ENCODE measurements at places on chromosomes 4 and X.

GRCh38 chrX:39670281-39670680 is 427.5 kb downstream of the BCOR start:
- DNase-seq: peak; percentile 29

- no peak for DNase-seq
Observed at GRCh38 chrX:40470830-40471429, 109.8 kb upstream of the ATP6AP2 start.

DNA sequence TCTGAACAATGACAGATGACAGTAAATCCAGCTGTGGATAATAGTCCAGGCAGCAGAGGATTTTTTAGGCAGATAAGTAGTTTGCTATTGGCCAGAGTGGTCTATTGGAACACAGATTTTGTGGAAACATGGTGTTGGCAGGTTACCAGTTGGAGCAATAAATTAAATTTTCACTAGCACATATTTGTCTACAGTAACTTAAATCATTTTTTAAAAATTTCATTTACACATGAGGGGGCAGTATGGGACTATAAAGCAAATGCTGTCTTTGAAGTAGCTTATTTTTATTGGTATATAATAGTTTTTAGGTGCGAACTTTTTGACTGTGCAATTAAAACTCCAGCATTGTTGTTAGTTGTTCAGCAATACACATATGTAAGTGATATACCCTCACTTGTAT is 289.8 kb downstream of the ARHGAP10 start:
- no peak for DNase-seq

DNA sequence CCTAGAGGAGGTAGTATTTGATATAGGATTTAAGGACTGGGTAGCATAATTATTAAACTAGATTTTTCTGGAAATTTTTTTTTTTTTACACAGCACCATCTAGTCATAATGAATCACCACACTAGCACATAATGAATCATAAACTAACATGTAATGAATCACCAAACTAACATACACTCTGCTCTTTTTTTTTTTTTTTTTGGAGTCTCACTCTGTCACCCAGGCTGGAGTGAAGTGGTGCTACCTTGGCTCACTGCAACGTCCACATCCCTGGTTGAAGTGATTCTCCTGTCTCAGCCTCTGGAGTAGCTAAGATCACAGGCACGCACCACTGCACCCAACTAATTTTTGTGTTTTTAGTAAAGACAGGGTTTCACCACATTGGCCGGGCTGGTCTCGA is 92.5 kb downstream of the FAM13A start:
- peak; percentile 79 for DNase-seq

- DNase-seq: no peak
Observed at GRCh38 chr4:148075438-148075837, 343.6 kb downstream of the ARHGAP10 start.

DNA sequence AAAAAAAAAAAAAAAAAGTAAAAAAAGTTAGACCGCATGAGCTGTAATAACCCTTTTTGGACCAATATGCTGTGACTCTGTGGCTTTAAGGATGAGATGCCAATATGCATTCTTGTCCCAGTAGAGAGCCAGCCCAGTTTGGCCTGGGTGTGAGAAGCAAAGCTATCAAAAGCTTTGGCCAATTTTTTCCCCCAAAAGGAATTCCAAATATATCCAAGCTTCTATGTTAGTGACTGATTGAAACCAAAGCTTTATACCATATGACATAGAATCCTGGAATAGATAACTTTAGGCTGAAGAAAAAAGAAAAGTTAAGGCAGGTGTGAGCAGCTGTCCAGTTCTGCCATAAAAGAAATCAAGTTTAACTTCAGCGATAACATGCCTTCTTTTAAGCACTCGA is 30.5 kb upstream of the RBPJ start:
- DNase-seq: no peak

DNA sequence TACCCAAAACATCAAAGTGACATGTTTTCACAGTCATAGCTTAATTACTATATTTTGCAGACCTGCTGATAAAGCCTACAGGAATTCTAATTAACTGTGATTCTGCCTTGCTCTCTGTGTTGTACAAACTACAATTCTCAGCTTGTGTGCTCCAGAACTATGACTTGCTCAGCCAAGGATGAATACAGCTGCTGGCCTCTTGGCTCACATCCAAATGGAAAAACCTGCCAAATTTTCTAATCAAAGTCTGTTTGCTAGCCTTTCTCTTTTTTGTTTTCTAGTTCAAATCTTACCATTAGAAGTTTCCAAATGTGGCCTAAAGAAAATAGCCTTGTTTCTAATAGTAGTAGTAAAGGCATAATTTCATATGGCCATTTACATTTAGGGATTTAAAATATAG is 1176.8 kb downstream of the FAM133A start:
- DNase-seq: no peak

- DNase-seq: no peak
Observed at GRCh38 chrX:25001808-25002660, 13.7 kb downstream of the ARX start.

DNA sequence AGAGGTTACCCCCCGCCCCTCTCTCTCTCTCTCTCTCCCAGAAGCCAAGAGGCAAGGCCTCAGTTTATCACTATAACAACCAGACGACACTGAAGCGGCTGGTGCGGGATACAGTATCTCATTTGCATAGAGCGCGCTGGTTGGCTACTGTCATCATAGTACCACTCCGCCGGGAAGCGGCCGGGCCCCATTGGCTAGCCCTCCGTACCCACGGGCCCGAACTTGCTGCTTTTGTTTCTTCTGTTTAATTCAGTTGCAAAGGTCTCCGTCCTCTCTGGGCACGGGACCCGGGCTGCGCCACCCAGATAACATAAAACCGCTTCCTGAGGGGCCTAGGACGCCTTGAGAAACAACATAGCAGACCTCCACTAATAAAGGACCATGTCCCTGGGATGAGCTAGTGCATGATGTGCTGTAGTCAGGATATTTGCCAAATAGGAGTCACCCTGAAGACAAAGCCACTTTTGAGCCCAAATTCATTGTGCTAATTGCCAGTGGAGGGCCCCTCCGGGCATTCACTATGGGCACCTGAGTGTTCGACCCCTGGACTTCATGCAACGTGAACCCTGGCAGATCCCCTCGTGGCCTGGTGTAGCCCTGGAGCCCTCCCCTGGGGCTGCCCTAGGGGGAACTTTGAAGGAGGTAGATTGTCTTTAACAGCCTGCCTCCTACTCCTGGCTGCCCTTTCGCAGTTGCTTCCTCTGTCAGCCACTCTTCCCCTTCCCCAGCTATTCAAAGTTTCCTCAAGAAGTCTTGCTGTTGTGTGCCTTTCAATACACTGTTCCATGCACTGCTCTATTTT is at the start of gene PCYT1B:
Gene PCYT1B, minus strand, starts transcription at position 91 of the 802 bp plus-strand sequence. CDS start 242 bp downstream, outside the sequence.
- no peak for DNase-seq

DNA sequence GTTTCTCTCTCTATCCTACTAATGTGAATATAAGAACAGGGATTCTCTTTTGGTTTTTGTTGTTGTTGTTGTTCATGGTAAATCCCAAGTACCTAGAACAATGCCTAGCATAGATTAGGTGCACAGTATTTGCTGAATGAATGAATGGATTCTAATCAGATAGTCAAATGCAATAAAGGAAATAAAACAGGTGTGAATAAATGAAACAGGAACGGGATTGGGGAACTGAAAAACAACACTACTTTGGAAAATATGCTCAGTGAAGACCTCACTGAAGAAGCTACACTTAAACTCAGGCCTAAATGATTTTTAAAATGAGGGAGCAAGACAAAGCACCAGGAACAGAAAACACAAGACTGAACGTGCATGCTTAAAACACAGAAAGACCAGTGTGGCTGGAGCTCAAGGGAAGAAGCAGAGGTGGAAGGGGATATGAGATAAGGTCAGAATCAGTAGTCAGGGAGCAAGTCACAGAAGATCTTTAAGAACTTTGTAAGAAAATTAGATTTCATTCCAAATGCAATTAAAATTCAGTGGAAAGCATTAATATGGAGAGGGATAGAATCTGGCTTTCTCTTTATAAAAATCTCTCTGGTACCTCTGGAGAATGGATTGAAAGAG is 144.7 kb downstream of the ZAR1 start:
- DNase-seq: no peak

DNA sequence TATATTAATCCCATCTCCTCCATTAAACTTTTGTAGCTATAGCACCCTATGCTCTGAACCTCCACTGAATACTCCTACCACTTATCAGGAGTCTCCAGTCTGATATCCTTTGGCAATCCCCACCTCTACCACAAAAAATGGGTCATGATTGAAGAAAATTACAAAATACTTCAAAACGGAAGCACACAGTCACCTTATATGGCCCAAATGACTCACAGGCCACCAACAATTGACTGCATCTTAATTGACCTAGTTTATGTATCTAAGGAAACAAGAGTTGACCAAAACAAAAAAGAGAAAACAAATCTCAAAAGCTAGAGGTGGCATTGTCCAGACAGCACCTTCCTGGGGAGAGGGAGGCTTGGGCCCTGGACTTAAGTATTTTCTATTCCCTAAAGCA is 120.0 kb upstream of the DIAPH2 start:
- DNase-seq: no peak

DNA sequence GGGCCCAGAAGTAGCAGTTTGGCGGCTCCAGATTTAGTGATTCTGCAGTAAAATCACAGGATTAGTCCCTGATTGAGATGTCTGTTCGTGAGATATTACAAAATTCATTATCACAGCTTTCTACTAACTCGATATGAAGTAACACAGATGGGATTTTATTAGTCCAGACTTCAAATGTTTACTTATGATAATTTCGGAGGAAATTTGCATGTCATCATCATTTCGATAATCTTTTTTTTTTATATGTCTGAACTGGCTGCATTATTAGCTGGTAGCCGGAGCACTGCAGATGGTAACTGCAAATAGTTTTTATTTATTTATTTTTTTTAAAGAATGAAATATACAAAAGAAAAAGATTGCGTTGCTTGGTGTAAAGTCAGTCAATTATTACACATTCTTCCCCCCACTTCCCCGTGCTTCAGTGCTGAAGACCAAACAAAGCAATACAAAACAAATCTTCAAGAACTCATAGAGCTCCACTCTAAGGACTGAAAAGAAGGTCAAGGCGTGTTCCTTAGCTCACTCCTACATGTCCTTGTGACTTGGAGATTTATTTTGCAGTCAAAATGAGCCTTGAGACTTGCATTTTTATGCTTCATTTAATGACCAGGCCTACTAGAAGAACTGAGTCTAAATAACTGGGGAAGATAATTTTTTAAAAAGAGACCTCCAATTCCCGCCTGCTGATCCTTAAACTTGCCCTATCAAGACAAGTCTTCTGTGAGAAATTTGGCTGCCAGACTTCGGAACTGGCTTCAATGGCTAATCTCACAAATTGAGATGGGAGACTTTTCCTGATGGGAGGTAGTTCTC is 11.7 kb upstream of the PITX2 start:
- DNase-seq: no peak

DNA sequence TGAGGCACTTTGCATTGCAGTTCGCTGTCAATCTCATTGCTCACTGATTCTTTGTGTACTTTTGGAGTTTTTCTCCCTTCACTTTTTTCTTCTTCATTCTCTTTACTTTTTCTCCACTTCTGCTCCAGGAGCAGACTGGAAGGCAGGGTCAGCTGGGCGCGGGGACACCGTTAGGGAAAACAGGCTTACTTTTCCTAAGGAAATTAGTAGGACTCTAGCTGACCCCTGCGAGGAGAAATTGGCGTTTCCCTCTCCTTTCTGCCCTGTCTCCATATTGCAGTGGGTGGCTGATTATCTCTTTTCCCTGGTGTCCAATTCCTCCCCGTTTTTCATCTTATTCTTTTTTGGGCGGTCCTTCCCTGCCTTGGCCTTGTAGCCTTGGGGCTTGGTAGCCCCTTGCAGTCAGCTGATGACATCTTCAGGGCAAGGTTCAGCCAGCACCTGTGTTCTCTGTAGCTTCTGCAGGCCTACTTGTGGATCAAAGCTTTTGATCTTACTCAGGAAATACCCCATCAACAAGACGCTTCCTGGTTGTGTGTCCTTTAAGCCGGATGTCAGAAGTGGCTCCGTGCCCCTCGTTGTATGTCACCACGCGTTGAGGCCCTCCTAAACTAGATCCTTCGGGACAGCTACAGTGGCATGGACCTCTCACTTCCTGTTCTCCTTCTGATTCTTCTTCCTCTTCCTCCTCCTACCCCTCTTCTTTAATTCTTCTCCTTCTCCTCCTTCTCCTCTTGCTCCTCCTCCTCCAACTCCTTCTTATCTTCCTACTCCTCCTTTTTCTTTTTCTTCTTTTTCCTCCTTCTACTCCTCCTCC is 36.1 kb downstream of the NBDY start:
- no peak for DNase-seq

DNA sequence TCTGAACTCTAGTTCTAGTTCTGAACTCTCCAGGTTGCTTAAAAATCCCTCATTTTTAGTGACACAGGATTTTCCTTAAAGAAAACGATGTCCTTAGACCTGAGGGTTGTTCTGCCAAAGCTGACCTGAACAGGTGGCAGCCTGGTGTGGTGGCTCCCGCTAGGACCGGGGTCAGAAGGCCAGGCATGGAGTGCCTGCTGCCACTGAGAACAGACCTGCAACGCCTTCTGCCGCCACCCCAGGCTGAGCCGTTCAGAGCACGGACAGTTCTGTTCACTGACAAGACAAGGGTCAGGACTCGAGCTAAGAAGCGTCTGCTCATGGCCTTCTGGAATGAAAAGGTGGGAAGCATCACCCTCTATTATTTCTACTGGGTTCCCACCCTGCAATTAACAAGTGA is 15.8 kb downstream of the DCTD start:
- no peak for DNase-seq

DNA sequence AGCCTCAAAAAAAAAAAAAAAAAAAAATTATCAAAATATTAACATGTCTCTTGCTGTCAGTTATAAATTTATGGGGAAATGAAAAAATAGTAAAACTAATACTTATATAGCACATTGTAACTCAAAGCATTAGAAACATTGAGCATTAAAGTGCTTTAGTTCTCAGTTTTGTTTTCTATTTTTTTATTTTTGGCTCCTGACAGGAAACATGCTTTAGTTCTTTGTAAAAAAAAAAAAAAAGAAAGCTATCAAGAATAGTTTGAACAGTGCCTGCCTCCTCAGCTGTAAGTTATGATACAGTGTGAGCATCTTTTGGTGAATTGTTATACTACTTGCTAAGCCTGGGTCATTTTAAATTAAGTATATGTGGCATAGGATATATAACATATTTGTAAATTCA is 5.1 kb upstream of the CENPC start:
- no peak for DNase-seq

- DNase-seq: no peak
Observed at GRCh38 chr4:161285461-161285860, 878.3 kb downstream of the FSTL5 start.

DNA sequence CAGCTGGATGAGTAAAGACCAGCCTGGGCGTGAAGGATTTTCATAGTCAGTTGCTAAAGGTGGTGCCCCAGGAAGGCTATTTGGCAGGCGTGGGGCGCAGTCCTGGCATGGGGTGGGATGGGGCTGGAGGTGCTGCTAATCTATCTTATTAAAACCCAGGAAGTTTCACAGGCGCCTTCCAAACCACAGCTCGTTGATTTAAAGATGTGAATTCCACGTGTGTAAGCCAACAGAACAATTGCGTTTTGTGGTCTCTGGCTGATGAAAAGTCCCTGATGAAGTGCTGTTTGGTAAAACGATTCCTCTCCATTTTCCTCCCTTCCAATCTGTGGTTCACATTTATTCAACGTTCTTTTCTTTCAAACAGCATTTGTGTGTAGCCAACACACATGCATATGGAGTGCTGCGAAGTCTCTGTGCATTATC is 105.0 kb downstream of the TBL1X start:
- peak; percentile 41 for DNase-seq
